ENCODE measurements at places on chromosomes 2 and 18.

DNA sequence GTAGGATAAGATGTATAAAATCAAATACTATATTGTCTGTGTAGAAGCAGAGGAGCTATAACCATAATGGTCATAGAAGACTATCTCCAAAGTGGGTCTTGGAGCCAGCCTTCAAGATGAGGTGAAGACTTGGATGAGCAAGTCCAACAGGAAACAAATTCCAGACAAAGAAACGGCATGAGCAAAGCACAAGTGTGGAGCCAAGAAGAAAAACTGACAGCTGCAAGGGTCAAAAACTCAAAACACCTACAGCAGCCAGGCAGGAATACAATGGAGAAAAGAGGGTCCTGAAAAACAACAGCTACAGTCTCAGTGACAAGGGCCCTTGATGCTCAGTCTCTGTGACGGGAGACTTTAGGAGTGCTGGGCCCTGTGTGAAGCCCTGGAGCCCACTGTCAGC lies 102.4 kb downstream of the STK39 start:
- DNase-seq, result no peak

- DNase-seq, result no peak
Observed at GRCh38 chr18:50310080-50310479, 22.6 kb upstream of the CXXC1 start.

GRCh38 chr18:12534820-12535219 lies 123.1 kb downstream of the SPIRE1 start:
- no peak for DNase-seq

GRCh38 chr2:37568565-37568964 lies 102.9 kb downstream of the CDC42EP3 start:
- DNase-seq, result peak; percentile 56

- DNase-seq, result no peak
Observed at GRCh38 chr2:204183608-204184007, 247.0 kb downstream of the ICOS start.

DNA sequence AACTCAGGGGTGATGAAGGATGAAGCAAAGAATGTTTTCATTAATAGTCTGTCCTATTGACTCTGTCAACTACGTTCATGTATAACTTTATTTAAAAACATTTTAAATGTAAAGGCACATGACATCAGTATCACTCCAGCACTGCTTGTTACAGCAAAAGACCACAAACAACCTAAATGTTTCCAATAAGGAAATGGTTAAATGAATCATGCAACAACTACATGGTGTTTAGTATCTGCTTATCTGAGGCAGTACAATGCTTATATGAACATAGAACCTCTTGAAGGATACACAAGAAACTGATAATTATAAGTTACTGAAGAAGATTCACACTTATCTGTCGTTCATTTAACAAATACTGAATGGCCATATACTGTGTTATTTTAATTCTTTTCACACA lies 8.4 kb downstream of the BARD1 start:
- DNase-seq, result no peak

DNA sequence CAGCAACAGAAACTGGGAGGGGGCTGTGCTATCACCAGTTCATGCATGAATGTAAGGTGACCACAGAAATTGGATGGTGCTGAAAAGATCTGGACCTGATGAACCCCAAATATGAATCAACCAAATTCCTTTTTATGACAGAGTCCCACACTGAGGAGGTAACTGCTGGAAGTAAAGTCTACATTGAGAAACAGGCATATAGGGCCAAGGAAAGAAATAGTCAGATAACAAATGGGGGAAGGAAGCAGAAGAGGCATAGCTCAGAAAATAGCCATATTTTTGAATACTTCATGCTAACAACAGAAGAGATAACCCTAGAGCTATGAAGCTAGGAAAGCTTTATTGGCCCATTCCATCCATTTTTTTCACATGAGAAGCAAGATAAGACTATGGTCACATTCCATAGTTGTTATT lies 25.8 kb downstream of the ZC3H6 start:
- DNase-seq, result no peak

DNA sequence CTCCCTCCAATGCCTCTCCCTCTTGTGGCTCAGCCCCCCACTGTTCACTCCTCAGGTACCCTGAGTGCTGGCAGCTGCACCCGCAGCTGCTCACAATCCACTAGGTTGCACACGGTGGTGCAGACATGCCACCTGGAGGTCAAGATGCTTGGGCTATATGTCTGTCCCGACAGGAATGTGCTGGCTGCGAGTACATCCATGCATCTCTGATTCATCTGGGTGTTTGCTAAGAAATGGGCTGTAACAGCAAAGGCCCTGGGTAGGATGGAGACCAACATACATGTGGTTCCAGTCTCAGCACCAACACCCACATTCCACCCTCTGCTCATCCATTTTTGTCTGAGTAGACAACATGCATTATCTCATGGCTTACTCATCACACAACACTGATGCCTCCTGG lies 31.3 kb downstream of the ANKMY1 start:
- no peak for DNase-seq

DNA sequence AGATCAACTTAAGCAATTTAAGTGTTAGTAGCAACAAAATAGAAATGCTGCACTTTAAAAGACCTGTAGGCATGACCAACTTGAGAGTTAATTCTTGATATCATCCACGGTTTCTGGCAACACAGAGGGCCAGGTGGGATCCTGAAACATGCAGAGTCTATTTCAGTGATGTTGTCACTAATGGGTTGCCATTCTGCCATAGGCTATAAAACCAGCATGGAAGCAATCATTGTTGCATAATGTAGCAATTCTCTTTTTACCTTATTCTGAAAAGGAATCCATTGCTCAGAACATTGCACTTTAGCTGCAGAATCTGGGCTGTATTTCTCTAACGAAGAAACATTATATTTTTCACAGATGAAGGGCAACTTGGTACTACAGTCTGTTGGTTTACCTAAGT lies 53.9 kb upstream of the CD302 start:
- DNase-seq, result no peak

DNA sequence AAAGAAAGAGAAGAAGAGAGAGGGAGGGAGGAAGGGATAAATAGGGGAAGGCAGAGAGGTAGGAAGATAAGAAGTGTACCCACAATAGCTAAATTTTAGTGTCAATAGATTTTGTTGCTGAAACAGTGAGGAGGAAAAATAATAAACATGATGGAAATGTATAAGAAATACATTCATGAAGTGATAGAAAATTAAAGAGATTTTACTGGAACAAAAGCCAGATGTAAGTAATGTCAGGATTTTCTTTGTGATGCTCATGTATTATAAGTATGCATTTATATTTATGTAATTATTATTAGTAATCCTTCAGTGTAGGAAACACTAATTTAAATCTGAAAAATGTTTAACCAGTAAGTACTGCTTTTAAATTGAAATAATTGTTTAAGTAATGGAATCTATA lies 1125.2 kb upstream of the FANCL start:
- DNase-seq, result no peak

GRCh38 chr2:242019344-242019743 lies 149.8 kb downstream of the RTP5 start:
- no peak for DNase-seq

GRCh38 chr2:132384491-132385151 lies 32.0 kb upstream of the GPR39 start:
- peak; percentile 67 for DNase-seq

DNA sequence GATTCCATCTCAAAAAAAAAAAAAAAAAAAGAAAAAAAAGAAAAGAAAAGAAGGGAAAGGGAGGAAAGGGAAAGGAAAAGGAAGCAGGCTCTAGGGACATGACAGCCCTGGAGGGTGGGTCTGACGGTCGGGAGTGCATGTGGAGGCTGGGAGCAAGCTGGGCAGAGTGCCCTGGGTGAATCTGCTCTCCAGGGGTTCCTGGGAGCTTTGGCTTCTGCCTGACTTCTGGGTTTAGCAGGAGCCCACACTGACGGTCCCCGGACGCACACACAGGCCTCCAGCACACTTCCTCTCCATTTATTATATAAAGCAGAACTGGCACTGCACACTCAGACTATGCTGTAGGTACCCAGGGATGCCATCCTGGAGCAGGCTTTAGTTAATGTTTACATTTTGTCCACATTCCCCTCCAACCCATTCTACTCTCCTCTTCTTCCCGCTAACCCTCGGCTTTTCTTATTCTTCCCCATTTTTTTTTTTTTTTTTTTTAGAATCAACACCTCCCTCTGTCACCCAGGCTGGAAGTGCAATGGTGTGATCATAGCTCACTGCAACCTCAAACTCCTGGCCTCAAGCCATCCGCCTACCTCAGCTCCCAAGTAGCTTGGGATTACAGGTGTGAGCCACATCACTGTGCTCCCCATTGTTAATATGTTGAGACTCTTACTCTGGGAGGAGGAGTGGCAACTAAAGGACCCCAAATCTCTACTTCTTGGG lies 151.1 kb upstream of the SLC1A4 start:
- DNase-seq, result peak; percentile 26

DNA sequence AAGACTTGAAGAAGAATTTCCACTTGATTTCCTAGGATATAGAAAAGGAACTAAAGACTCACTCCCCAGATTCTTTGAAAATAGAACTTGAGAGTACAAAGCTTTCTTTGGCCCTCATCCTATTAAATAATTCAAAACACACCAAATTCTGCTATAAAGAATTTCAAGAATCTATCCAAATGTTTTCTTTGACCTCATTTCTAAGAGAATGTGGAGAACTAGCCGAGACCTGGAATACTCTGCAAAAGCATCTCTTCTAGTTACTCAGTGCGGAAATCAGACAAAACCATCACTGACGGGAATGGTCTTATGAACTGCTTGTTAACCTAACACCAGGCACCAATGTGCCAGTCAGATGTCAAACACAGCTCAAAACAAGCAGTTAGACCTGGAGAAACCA lies 44.2 kb upstream of the ARL5A start:
- no peak for DNase-seq

DNA sequence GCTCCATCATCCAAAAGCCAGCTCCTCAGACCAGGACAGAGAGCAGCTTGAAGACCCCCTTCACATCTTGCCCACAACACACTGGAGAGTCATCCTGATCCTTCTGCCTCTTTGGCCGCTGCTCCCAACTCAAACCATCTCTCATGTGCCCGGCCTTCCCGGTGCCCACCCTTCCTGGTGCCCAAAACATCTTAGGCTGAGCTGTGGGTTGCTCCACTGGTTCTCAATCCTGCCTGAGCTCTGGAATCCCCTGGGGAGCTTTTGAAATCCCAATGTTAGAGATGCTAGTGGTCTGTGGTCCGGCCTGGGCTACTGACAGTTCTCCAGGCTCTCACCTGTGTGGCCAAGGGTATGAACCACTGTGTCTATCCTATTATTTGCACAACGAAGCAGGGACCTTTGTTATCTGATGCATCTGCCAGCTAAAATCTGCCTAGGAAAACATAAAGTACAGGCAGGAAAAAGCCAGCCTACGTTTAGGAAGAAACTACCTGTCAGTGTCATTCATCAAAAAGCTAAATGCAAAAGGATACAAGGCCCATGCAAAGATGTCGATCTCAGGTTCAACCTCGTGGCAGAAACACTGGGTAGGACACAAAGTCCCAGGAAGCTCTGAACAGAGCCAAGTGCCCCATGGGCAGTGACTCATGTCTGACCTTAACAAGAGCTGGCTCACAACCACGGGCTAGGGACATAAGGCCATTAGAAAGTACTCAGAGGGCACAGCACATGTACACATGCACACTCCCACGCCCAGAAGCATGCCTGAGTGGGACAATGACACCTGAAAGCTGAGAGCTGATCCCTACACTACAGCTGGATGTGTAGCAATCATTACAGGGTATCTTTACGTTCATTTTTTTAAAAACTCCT lies 30.8 kb downstream of the TBC1D8 start:
- no peak for DNase-seq

GRCh38 chr2:141063406-141063805 lies 1067.4 kb downstream of the LRP1B start:
- no peak for DNase-seq

DNA sequence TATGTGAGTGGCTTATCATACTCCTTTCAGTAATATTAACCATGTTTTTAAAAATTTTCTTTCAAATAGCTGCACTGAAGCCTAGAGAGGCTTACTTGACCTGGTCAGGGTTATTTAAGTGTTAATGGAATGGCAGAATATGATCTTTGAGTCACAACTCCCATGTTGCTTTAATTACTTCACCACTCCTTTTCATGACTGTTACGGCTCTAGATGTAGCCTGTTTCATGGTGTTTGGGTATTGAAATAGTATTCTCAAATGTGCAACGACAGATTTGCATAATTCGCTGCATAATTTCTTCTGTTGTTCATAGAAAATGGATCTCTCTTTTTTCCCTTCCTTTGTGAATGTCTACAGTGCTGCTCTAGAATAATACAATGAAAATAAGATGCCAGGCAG lies 51.6 kb upstream of the PLA2R1 start:
- DNase-seq, result no peak

DNA sequence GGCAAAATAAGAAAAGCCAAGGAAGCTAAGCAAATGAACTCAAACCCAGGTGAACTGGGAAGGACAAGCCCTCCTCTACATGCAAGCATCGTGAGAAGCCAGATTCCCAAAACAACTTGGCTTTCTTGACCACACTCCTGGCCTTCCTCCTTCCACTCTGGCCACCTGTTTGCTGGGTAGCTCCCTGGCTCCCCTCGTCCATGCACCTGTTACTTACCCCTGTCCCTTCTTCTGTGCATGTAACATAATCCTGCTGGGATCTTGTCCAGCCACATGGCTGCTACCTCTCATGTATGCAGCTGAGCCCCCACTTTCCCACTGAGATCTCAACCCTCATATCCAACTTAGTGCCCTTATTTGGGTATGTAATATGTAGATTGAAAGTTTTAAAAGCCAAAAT lies 121.6 kb downstream of the MYO5B start:
- no peak for DNase-seq

GRCh38 chr2:156574112-156574511 lies 137.9 kb downstream of the GPD2 start:
- DNase-seq, result no peak

DNA sequence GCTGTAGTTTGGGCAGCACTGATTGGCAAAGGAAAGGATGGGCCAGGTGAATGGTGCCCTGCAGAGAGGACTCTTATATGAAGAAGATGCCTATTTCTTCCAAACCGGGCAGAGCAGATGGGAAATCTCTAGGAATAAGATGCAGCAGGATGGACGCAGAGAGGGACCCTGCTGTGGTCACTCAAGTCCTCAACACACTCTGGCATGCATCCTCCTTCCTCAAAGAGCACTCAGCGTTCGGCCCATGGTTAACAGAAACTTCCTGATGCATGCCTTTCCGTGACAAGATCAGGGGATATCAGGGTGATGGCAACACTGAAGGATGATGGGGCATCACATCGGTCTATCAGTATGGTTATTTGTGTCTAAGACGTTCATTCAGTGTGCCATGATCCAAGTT lies 232.7 kb downstream of the TTC32 start:
- no peak for DNase-seq

GRCh38 chr2:23404426-23404825 lies 19.4 kb downstream of the KLHL29 start:
- peak; percentile 50 for DNase-seq

DNA sequence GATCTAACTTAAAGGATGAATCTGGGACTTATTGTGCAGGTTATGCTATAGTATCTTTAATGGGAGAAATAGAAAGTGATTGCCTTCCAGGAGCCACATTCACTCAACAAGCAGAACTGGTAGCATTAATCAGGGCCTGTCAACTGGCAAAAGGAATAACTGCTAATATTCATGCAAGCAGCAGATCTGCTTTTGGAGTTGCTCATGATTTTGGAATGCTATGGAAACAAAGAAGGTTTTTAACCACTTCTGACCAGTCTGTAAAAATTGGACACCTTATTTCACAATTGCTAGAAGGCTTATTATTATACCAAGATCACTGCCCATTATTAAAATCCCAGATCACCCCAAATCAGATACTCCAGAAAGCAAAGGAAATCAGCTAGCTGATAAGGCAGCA lies 200.4 kb downstream of the MREG start:
- DNase-seq, result no peak

Data from hematopoietic multipotent progenitor cell (in vitro differentiated cells).